ENCODE measurements at places on chromosomes 6 and 20.
A peak's percentile ranks its signal among the peaks of the same experiment; 100 is the strongest.

DNA sequence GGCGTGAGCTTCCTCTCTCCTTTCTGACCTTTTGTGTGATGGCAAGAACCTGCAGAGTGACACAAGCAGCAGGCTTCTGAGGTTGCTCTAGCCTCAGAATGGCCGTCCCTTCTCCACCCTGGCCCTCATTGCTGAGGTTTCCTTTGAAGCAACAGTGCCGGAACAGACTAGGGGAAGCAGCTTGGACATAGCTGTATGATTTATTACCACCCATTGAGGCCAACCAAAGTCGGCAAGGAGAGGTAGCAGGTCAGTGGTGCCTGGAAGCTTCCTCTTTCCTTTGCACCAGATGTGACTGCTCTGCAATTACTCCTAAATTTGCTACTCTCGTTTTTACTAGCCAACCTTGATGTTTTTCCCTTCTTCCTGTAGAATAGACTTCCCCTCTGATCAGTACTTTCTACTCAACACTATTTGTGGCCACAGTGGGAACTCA lies 31.4 kb downstream of the PTPN1 start:
- DNase-seq = no peak

GRCh38 chr20:35606127-35606526 lies 9.5 kb upstream of the SPAG4 start:
- DNase-seq = no peak

DNA sequence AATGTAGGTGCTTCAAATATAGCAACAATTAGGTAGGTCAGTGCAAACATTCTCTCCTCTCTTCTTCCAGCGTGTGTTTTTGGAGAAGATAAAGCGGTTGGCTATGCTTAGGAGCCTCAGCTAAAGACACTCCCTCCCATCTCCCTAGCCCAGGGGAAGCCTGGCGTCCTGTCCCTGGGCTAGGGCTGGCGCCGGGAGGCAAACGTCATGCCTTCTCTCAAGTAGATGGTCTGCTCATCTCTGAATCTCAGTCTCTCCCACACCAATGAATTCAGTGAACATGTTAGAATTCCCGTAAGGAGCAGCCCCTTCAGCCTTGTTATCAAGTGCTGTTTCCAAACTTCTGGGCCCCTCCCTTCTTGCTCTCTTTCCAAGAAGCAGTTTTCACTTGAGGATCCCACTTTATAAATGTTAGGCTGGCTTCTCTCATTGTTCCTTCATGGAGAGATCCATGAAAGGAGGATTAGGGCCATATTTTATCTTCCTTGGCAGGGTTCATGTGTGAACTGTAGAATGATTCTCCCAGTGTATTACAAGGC lies 142.8 kb downstream of the CLIC5 start:
- no peak for DNase-seq

- no peak for DNase-seq
These were observed 521.2 kb upstream of the IMPG1 start for GRCh38 chr6:76593668-76594067.

DNA sequence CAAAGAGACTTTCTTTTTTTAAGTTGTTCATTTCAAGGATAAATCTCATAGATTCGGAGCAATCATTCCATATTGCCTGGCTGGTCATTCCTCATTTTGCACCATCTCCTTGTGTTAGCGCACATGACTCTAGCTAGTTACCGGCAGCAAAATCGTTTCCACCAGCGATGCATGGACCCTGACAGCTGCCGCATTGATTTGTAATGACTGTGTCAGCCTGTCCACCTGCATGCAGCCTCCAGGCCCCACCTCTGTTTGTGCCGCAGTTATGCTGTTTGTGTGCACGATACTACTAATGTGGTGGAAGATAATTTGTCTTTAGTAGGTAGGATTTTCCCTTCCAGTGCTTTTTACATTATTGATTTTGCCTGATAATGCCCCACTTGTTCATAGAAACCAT lies 164.0 kb downstream of the TBC1D7 start:
- no peak for DNase-seq

- DNase-seq = peak; percentile 76
These were observed 106.6 kb downstream of the TRIM27 start for GRCh38 chr6:28816909-28817807.

DNA sequence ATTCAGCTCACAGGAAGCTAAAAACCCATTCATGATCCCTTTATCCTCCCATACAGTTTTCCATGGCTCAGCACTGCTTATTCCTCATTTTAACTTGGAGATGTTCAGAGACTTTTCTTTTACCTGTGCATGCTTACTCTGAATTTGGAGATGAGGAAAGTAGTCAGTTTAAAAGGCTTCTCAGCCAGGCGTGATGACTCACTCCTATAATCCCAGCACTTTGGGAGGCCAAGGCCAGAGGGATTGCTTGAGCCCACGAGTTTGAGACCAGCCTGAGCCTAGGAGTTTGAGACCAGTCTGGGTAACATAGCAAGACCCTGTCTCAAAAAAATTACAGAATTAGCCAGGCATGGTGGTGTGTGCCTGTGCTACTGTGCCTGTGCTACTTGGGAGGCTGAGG lies 30.3 kb upstream of the TMEM217 start:
- no peak for DNase-seq

GRCh38 chr20:19333563-19333962 lies 121.1 kb downstream of the SLC24A3 start:
- no peak for DNase-seq

DNA sequence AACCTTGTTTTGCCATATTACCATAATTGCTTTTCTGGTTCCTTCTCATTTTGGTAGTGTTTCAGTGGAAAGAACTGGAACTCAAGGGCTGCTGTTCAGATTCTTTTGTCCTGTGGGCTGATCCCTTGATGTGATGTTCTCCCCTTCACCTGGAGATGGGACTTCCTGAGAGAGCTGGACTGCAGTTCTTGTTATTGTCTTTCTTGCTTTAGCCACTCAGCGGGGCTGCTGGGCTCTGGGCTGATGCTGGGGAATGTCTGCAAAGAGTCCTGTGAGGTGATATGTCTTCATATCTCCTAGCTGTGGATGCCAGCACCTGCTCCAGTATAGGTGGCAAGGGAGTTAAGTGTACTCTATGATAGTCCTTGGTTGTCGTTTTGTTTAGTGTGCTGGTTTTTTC lies 79.0 kb downstream of the BCKDHB start:
- no peak for DNase-seq

- DNase-seq = no peak
These were observed 14.0 kb upstream of the MRGBP start for GRCh38 chr20:62782149-62782892.

DNA sequence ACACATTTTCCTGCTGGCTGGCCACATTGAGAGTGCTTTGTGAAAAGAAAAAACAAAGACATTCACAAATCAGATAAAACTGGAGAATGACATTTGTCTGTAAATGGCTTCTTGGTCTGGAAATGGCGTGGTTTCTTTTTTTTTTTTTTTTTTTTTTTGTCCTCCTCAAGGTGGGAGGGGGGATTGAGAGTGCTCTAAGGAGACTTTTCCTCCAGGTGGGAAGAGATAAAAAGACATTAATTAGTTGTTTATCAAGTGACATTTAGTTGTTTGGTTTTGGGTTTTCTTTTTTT lies 40.4 kb downstream of the GNAS start:
- DNase-seq = no peak

DNA sequence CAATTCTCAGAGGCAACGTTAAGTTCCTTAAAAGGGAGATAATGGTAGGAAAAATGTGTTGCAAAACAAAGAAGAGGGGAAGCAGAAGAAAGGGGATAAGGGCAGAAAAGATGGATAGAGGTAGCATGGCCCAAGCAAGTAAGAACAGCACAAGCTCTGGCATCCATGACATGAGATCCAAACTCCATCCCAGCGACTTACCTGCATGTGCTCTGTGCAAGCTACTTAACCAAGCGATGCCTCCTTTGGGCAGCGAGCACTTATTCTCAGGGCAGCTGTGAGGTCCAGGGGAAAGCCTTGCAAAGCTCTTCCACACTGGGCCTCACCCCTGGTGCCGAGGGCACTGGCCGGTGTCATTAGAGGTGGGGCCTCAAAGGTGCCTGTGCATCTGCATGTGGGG lies 295.2 kb downstream of the FOXC1 start:
- DNase-seq = no peak

- DNase-seq = no peak
These were observed 526.8 kb downstream of the CD109 start for GRCh38 chr6:74222768-74223333.

GRCh38 chr6:136114661-136115060 lies 135.4 kb downstream of the MTFR2 start:
- no peak for DNase-seq

- DNase-seq = no peak
These were observed 80.5 kb downstream of the SNX5 start for GRCh38 chr20:17888044-17888443.

DNA sequence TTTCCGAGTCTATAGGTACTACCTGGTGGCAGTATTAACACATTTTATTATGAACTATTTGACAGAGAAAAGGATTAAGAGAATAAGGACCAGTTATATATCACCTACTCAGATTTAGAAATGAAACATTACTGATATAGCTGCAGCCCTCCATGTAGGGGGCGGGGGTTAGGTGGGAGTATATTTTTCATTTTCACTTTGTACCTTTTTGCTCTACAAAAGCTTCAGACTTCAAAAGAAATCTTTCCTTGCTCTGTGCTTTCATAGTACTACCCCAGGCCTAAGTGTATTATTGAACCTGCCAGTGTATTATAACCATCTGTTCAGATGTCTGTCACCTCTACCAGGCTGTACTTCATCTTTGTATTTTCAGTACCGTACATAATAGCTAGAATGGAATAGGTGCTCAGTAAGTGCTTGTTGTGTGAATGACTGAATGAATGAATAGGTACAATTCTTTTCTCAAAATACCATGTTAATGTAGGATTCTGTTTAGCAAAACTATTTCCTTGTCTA lies 43.0 kb downstream of the CDKAL1 start:
- no peak for DNase-seq

DNA sequence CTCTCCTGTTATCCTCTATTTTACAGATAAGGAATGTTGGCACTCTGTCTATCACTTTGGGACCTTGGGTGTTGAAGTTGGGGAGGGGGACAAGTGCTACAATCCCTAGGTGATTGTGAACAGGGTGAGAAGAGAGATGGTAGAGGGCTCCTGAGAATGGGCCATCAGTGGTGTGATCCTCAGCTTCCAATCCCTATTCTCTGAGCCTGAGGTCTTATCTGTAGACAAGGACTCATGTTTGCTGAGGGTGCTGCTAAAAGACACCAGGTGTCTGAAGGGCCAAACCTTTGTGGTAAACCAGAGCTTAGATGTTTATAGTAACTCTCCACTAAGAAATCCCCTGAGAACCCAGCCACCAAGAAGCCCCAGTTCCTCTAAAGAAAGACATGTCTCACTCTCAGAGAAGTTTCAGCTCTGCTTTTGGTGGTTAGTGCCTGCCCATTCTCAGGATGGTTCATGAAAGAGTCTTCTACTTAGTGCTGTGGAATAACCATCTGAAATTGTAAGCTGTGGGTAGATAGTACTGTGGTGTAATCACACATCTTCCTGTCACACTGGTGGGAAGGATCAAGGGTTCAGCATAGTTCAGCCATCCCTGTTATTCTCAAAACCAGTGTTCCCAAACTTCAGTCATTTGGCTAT lies 58.2 kb upstream of the IL20RA start:
- DNase-seq = no peak

DNA sequence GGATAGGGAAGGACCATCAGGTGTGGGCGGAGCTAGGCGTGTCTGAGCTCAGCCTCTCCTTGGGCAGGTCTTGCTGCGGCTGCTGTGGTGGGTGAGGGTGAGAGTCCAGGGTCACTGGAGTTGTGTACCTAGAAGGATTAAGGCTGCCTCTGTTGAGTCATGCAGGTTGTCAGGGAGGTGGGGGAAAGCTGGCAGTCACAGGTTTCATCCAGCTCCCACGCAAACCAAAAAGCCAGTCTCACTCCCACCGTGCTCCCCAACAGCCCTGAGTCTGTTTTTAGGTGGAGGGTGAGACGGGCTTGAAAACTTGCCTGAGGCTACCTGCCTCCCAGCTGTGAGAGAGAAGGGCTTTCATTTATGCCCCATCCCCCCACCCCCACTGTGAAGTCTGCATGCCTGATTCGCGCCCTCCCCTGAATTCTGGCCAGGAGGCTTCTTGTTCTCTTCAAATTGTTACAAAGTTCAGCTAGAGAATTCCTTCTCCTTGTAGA lies 161.5 kb downstream of the MYLK4 start:
- DNase-seq = no peak

- no peak for DNase-seq
These were observed 112.2 kb upstream of the LAMP5 start for GRCh38 chr20:9402141-9402540.

DNA sequence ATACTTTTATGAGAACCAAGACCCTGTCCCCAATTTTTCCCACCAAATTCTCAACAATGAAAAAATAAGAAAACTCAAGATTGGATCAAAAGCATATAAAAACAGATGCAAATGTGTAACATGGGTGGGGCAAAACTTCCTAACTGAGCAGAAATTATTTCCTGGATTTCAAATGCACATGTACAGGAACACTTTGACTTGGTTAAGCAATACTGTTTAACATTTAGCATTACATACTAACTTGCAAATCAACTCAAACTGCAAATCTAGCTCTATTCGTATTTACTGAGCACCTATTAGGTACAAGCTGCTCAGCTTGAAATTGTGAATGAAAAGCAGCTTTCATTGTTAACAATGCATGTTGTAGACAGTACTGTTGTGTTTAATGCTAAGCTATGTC lies 40.2 kb downstream of the BMP5 start:
- DNase-seq = no peak

GRCh38 chr6:16136621-16137450 lies 8.0 kb downstream of the MYLIP start:
- no peak for DNase-seq

DNA sequence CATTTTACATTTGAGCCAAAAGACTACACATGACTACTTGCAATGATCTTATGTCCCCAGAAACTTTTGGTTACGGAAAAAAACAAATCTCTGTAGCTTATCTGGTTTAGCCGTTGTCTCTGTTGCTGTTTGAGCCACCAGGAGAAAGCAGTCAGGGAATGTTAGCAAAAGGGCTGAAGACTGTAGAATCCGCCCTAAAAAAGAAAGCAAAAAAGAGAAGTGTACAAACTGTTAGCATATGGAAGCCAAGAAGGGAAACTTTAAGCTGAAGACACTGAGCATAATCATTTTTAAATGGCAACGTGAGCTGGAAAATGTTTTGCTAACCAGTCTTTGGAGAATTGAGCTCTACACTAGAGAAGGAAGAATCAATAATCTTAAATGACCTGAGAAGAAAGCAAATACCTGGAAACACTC lies 69.9 kb upstream of the MYLIP start:
- no peak for DNase-seq

DNA sequence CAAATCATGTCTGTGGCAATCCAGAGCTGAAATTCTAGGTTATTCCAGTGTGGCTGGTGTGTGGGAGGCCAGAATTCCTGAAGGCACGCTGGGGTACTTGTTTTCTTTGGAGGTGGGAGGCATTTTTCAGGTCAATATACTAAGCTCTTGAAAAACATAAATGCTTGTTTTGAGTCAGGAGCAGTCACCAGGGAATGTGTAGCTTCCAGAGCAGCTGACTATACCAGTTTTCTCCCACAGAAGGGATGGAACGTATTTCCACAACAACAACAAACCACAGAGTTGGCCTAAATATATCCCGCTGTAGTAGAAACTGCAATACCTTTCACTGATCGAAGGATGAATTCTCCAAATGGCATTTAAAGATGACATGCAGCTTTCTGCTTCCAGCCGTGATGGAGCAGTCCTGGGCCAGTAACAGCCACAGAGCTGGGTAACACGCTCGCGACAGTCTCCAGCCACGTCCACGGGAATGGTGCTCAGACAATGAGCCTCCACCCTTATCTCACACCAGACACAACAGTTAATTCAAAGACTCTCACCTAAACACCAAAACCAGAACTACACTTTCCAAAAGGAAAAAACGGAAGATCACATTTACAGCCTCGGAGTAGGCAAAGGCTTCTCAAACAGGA lies 23.2 kb downstream of the CHRNA4 start:
- DNase-seq = no peak

Measured in CMK (cell line).